ENCODE measurements at places on chromosomes 12 and 14.
A peak's percentile ranks its signal among the peaks of the same experiment; 100 is the strongest.

- DNase-seq: peak; percentile 49
These were observed 409.5 kb downstream of the SLC6A15 start for GRCh38 chr12:84502907-84503787.

DNA sequence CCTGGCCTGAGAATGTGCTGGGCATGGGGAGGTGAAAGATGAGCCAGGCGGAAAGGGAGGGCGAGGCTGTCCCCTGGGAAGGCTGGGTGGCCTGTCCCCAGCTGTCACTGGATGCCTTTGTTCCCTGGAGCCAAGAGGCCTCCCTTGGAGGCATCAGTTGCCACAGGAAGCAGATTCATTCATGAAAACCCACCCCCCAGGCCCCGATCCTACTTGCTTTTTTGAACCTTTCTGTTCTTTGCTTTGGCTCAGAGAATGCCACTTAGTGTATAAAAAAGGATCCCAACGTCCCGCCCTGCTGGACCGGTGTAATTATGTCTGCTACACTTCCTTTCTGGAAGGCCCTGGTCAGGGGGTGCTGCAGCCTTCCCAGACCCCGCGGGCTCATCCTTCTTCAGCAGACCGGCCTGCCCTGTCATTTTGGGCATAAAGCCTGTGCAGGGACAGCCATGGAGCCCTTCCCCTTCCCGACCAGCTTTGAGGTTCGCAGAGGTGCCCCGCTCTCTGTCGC is 220.2 kb downstream of the SLC41A2 start:
- no peak for DNase-seq

- no peak for DNase-seq
These were observed 61.5 kb downstream of the DUSP16 start for GRCh38 chr12:12501121-12501520.

- DNase-seq: no peak
These were observed 185.3 kb downstream of the CALM1 start for GRCh38 chr14:90582166-90582565.

- DNase-seq: no peak
These were observed 64.0 kb downstream of the SMOC1 start for GRCh38 chr14:69943084-69943780.

GRCh38 chr14:31944256-31945073 is 132.6 kb upstream of the ARHGAP5 start:
- no peak for DNase-seq

DNA sequence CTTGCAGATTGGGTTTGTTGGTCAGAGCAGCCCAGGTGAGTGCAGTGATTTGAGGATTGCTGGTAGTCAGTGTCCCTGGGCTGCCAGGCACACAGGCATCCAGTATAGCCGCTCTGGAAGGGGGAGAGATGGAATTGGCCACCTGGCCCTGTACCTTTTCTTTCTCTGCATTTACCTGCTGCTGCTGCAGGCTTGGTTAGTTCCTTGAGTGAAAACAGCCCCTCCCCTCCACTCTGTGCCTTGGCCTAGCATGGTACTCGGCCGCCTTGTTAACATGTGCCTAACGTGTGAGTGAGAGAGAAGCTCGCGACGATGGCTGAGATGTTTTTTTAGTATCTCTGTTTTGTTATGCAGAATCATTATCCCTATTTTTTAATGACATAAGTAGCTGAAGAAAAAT is 49.3 kb upstream of the AMN start:
- no peak for DNase-seq

DNA sequence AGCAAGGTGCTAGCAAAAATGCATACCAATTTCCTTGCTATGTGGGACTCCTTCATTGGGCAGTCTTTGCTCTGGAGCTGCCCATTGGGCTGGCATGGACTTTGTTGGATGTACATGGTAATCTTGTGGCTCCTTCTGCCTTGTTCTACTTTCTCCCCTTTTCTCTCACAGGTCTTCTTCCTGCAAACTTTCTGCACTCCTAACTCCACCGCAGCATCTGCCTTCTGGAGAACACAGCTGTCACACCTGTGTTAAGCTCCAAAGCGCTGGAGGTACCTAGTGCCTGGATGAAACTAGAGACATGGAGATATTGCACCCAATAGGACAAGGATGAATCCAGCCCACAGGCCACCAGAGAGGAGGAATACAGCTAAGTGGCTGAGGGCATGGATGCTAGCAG is 60.7 kb upstream of the CCND2 start:
- DNase-seq: no peak

DNA sequence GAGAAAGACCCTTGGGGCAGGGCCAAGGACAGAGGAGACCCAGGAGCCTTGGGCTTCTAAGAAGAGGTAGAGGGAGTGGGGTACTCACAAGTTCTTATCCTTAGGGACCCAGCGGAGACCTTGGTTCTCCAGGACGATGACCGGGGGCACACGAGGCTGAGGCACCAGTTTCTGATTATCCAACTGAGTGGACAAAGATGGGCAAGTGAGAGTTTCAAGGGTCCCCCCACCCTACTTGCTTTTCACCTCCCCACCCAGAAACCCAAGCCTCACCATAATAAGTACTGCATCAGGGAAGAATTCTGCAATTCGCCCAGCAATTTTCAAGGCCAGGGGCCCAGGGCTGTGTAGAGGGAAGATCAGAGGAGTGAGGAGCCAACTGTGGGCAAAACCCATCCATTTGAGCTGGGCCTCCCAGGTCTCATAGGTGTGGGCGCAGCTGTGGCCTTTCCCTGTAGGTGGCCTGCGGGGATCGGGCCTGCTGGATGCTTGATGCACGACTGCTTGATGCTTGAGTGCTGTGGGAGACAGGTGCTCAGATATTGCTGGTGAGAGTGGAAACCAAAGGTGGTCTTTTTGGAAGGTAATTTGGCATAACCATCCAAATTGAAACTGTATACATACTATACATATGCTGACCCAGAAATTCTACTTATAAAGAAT is 2.0 kb downstream of the EMC9 start:
- DNase-seq: no peak

DNA sequence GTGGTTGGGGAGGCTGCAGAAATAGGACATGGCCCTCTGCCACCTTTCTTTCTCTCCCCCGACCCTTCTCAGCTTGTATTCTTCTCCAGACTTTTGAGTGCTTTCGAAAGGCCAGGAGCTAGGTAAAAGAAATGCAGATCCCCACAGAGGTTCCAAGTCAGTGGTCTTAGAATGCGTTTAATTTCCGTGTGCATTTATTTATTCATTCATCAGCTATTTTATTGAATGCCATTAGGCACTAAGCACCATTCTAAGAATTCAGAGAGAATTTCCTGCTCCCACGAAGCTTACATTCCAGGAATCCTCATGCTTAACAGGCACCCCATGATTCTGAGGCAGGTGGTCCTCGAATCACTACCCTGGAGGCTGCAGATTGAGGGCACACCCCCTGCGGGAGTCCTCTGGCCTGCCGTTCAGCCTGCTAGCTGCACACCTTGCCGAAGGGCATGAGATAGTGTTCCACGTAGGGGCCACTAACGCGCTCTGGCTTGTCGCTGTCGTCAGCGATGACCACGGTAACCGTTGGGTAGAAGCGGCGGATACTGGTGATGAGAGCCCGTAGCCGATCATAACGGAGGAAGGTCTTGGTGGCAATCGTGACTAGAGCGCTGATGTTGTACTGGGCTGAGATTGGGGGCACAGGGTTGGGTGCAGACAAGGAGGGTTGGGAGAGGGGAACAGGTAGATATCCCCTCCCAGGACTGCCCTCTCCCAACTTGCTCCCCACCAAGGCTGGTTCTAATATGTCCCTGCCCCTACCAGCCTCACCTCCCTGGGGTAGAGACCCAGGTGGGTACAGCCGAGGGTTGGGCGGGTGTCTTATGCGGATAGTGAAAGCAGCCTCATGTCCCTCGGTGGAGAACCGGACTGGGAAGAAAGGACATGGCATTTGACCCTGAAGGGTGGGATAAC is 4.5 kb downstream of the B4GALNT1 start:
- no peak for DNase-seq

GRCh38 chr14:103124501-103125001 is 1.3 kb downstream of the TNFAIP2 start:
- DNase-seq: no peak

- DNase-seq: no peak
These were observed 324 bp upstream of the HOXC9 start for GRCh38 chr12:53999559-54000115.

- DNase-seq: no peak
These were observed 5.5 kb downstream of the CEP170B start for GRCh38 chr14:104870368-104871144.

DNA sequence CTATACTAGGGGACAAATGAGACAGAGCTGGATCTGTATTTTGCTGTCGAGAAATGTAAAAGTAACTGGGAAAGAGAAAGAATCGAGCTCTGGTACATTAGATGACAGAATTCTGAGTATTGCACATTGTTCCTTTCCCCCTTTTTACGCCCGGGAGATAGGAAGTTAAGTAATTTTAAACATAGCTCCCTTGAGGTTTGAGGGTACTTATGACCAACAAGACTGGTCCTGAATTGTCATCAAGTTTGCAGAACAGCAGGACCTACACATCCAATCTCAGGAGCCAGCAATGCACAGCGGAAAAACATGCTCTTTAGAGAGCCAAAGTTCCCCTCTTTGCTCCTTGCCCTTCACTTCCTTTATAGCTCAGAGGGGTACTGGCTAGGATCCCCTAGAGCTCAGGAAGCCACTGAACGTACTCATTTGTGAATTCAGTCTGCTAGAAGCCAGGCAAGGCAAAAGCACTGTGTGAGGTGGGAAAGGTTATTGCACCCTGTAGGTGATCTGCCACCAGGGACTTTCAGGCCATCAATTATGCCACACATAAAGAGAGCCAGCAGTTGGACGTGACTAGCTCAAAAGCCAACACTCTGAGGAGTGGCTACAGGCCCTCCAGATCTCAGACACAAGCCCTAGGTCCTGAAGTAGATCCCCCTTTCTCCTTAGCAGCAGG is 333.8 kb downstream of the KCNH5 start:
- DNase-seq: no peak

GRCh38 chr14:59215322-59215721 is 26.9 kb downstream of the DAAM1 start:
- no peak for DNase-seq

- DNase-seq: peak; percentile 80
These were observed 4.1 kb downstream of the CLEC2D start for GRCh38 chr12:9673404-9674225.

- no peak for DNase-seq
These were observed 4.9 kb downstream of the NFATC4 start for GRCh38 chr14:24372701-24373416.

GRCh38 chr12:30384976-30385375 is 310.7 kb downstream of the IPO8 start:
- DNase-seq: no peak

DNA sequence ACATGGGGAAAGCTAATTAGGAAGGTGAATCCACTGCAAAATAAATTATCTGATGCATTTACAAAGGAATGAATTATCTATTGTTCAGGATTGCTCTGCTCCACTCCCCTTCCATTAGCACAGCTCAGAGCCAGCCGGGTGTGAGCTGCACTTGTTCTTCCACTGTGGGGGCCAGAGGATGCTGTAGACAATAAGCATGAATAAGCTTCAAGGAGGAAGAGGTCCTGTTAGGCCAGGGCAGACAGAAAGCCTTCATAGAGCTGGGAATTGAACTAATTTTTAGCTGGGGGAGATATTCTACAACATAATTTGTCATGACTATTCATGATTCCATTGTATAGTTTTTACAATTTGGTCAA is 137.6 kb upstream of the MAX start:
- no peak for DNase-seq

- no peak for DNase-seq
These were observed 101.1 kb downstream of the BBS10 start for GRCh38 chr12:76247026-76247646.

DNA sequence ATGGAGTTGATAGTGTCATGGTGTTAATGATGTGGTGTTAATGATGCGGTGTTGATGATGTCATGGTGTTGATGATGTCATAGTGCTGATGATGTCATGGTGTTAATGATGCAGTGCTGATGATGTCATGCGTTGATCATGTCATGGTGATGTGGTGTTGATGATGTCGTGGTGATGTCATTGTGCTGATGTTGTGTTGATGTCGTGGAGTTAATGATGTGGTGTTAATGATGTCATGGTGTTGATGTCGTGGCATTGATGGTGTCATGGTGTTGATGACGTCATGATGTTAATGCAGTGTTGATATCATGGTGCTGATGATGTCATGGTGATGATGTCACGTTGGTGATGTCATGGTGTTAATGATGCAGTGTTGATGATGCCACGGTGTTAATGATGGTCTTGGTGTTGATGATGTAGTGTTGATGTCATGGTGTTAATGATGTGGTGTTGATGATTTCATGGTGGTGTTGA is 49.1 kb upstream of the RIMBP2 start:
- DNase-seq: no peak

- DNase-seq: no peak
These were observed 57.5 kb downstream of the FRS2 start for GRCh38 chr12:69527506-69528272.

DNA sequence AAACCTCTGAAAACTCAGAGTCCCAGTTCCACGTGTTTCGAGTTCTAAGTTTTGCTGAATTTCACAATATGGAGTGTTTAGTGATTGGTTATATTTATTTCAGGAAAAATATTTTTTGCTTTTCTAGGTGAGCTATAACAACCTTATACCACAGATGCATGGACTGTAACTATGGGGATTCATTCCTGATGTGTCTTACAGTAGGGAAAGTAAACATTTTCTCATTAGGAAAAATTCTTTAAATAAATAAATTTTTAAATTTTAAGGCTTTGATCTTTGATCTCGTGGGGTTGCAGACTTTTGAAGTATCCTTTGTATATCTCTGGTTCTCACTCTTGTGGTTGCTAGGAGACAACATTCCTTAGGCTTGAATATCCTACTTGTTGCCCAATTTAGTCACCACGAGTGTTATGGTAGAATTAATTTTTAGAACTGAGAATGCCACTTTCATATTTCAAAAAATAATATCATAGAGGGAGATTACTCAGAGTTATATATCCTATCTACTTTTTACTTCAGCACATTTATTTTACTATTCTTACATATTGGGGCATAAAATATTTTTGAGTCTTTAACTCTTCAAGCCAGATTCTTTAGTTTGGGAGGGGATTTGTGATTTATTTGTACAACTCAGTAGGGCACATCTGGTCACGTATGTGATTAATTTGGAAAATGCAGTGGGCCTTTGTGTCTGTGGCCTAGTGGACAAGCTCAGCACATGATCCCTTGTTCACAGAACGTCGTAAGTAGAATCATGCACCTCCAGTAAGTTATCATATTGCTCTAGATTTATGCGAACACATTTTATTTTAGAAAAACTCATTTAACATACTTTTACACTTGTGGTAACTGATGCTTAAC is 224.0 kb downstream of the TTC6 start:
- no peak for DNase-seq

DNA sequence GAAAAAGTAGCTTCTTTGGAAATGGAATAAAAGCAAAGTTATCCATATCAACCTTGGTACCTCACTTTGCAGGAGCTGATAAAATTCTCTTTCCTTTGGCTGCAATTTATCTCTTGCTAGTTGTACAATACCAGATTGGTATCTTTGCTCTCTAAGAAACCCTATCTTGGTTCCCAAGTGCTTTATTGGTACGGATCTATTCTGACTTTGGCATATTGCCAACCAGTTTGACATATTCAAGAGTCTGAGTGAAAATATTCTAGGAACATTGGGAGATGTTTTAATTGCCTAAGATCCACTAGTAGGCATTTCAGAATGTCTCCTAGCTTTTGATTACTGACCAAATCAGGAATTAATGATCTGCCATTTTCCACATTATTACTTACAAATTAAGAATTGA is 167.2 kb upstream of the ATP2B1 start:
- no peak for DNase-seq

All from KBM-7 (cell line).